ENCODE measurements at places on chromosomes 12 and 14. TPM values are rescaled to one million over a fixed set of nuclear protein-coding genes. Genes with fewer than 3 reads are reported as not detected.

Gene KRT71
- total RNA-seq, result not detected

Gene ADAM21
- not detected for total RNA-seq

Gene MFAP5
- total RNA-seq, result not detected

Gene NANOG
- total RNA-seq, result not detected

Gene TMEM119
- total RNA-seq, result not detected

- no peak for DNase-seq
Observed at GRCh38 chr14:53494587-53494986, 341.5 kb upstream of the DDHD1 start.

GRCh38 chr12:29794862-29795261, 11.1 kb upstream of the TMTC1 start:
- DNase-seq, result no peak

Gene TAS2R7
- not detected for total RNA-seq

Measured in NCI-H460 (cell line).